ENCODE measurements at places on chromosomes 1 and 21. TPM values are rescaled to one million over a fixed set of nuclear protein-coding genes. Genes with fewer than 3 reads are reported as not detected.

Gene TTLL10
- 7.3 TPM for total RNA-seq

Gene NFASC
- 3.7 TPM for total RNA-seq

Gene METTL25B
- 69.5 TPM for total RNA-seq

Gene LCE1A
- total RNA-seq, result not detected

Gene MYCL
- 14.5 TPM for total RNA-seq

Gene NTMT2
- not detected for total RNA-seq

Gene S100A2
- 22.6 TPM for total RNA-seq

Gene S100A16
- 165 TPM for total RNA-seq

Gene CFHR5
- not detected for total RNA-seq

Gene COA7
- total RNA-seq, result 9.1 TPM

GRCh38 chr1:217527151-217527550, 103.7 kb downstream of the GPATCH2 start:
- no peaks in the 10 kb centered on the region for H3K36me3 ChIP-seq
- H3K27me3 ChIP-seq, result no peaks in the 10 kb centered on the region
- no peak for DNase-seq
- no peak overlapping the region for H3K4me3 ChIP-seq
- H3K27ac ChIP-seq, result no peak overlapping the region

GRCh38 chr1:164801246-164801731, 242.3 kb downstream of the PBX1 start:
- no peaks in the 10 kb centered on the region for H3K36me3 ChIP-seq
- H3K27me3 ChIP-seq, result no peaks in the 10 kb centered on the region
- no peak overlapping the region for H3K4me3 ChIP-seq
- no peaks in the 10 kb centered on the region for H3K4me1 ChIP-seq
- DNase-seq, result no peak

DNA sequence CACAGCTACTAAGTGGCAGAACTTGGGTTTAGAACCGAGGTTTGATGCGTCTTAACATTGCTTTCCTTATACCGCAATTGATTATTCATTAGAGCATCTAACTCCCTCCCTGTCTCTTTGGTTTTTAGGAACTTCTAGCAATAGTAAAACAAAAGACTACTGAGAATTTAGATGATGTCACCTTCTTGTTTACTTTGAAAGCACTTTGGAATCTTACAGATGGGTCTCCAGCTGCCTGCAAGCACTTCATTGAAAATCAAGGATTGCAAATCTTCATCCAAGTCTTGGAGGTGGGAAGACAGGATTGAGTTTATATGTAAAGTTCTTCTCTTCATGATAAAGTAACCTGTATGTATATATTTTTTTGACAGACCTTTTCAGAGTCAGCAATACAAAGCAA, 35.0 kb downstream of the ZYG11A start:
- no peak overlapping the region for H3K4me3 ChIP-seq
- H3K27me3 ChIP-seq, result no peaks in the 10 kb centered on the region
- H3K36me3 ChIP-seq, result no peaks in the 10 kb centered on the region

- no peaks in the 10 kb centered on the region for H3K27me3 ChIP-seq
- no peaks in the 10 kb centered on the region for H3K4me1 ChIP-seq
- no peak overlapping the region for H3K4me3 ChIP-seq
- DNase-seq, result no peak
- H3K27ac ChIP-seq, result no peak overlapping the region
These were observed 96.5 kb downstream of the DTL start for GRCh38 chr1:212132025-212132424.

DNA sequence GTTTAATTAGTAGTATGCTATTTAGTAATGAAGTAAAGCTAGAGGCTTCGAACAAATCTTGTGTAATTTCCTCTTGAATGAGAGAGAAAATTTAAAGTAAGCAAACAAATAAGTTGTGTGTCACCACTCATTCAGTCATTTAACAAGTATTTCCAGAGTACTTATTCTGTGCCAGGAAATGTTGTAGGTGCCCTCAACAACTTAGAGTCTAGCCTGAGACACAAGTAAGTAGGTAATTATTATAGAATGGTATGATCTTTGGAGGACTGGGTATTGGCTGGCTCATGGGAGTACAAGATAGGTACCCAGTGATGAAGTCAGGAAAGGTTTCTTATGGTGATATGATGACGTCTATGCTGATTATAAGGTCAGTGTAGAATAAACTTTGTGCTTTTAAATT, 17.4 kb upstream of the METTL18 start:
- no peaks in the 10 kb centered on the region for H3K4me1 ChIP-seq
- H3K4me3 ChIP-seq, result no peak overlapping the region
- DNase-seq, result no peak
- no peak overlapping the region for H3K27ac ChIP-seq

GRCh38 chr1:92973203-92973897, 12.1 kb upstream of the DIPK1A start:
- no peak overlapping the region for H3K27ac ChIP-seq
- H3K4me1 ChIP-seq, result no peaks in the 10 kb centered on the region
- DNase-seq, result no peak
- H3K27me3 ChIP-seq, result no peaks in the 10 kb centered on the region
- no peak overlapping the region for H3K4me3 ChIP-seq
- no peaks in the 10 kb centered on the region for H3K36me3 ChIP-seq

DNA sequence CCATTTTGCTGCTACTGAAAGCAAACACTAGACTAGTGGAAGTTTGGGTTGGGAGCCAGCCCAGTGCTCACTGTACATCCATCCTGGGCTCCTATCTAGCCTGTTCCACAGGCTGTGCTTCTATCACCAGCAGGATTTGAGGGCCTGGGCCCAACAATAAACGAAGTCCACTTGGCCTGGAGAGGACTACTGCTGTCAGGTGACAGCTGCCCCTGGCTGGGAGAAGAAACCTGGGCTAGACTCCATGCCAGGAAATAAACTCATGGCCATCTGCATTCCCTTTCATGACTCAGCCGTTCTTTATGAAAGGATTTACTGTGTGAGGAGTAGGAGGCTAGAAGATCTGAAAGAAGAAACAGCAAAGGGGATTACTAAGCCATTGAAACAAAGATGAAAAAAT, 35.5 kb downstream of the COLGALT2 start:
- no peaks in the 10 kb centered on the region for H3K27me3 ChIP-seq
- no peaks in the 10 kb centered on the region for H3K4me1 ChIP-seq
- H3K36me3 ChIP-seq, result no peaks in the 10 kb centered on the region
- H3K27ac ChIP-seq, result no peak overlapping the region
- DNase-seq, result no peak
- no peak overlapping the region for H3K4me3 ChIP-seq

- DNase-seq, result no peak
- no peak overlapping the region for H3K27ac ChIP-seq
- no peaks in the 10 kb centered on the region for H3K36me3 ChIP-seq
- no peak overlapping the region for H3K4me3 ChIP-seq
- no peaks in the 10 kb centered on the region for H3K27me3 ChIP-seq
These were observed 126.8 kb downstream of the ITSN1 start for GRCh38 chr21:33769057-33769456.

DNA sequence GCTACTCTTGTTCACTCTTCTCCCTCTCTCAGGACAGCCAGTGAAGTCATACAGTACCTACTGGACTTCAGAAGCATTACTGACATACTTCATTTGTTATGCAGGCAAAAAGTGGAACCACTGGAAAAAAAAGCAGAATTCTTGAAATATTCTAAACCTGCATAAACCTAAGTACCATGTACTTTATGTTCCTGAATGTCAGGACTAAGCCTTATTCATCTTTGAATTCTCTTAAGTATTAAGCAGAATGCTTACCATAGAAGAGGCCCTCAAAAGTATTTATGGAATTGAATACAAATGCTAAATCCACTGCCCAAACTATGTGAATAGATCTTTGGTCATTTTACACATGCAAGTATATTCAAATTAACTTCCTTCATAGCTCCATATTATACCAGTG, 7.8 kb downstream of the PSMB2 start:
- H3K36me3 ChIP-seq, result peaks cover 6% of the 10 kb centered on the region
- H3K4me1 ChIP-seq, result peaks cover 4% of the 10 kb centered on the region
- DNase-seq, result no peak
- no peak overlapping the region for H3K27ac ChIP-seq
- no peak overlapping the region for H3K4me3 ChIP-seq

GRCh38 chr1:21020151-21020550, 156.5 kb downstream of the EIF4G3 start:
- DNase-seq, result no peak
- no peak overlapping the region for H3K4me3 ChIP-seq
- no peaks in the 10 kb centered on the region for H3K36me3 ChIP-seq
- H3K4me1 ChIP-seq, result peaks cover 6% of the 10 kb centered on the region

DNA sequence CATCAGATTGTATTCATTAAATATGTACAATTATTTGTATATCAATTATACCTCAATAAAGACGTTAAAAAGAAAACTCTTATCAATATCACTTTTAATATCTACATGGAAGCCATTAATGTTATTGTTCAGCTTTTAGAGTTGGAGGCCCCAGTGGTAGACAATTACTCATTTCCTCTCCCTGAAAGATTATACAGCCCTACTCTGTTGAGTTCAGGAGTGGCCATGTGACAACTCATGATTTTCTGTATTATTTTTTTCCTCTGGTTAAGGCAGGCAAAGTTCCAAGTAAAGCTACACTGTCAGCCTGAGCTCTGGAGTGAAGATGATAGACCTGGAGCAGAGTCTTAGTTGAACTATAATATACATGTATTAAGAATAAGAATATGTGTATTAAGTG, 247.9 kb upstream of the B3GALT2 start:
- no peak overlapping the region for H3K4me3 ChIP-seq
- H3K4me1 ChIP-seq, result no peaks in the 10 kb centered on the region
- no peaks in the 10 kb centered on the region for H3K27me3 ChIP-seq

GRCh38 chr1:1124508-1124785, 8.6 kb upstream of the C1orf159 start:
- no peak for DNase-seq
- no peaks in the 10 kb centered on the region for H3K27me3 ChIP-seq
- no peaks in the 10 kb centered on the region for H3K36me3 ChIP-seq
- no peaks in the 10 kb centered on the region for H3K4me1 ChIP-seq
- H3K4me3 ChIP-seq, result no peak overlapping the region
- no peak overlapping the region for H3K27ac ChIP-seq

- H3K27ac ChIP-seq, result no peak overlapping the region
- no peak for DNase-seq
- H3K4me1 ChIP-seq, result no peaks in the 10 kb centered on the region
- H3K36me3 ChIP-seq, result no peaks in the 10 kb centered on the region
- no peaks in the 10 kb centered on the region for H3K27me3 ChIP-seq
These were observed 35.4 kb downstream of the WNT2B start for GRCh38 chr1:112544011-112544688.

- H3K36me3 ChIP-seq, result no peaks in the 10 kb centered on the region
- peaks cover 10% of the 10 kb centered on the region for H3K4me1 ChIP-seq
- peak; percentile 66 for DNase-seq
- no peaks in the 10 kb centered on the region for H3K27me3 ChIP-seq
- peak overlapping the region; percentile 88 for H3K27ac ChIP-seq
These were observed 1.9 kb downstream of the BTBD19 start for GRCh38 chr1:44810101-44810761.

DNA sequence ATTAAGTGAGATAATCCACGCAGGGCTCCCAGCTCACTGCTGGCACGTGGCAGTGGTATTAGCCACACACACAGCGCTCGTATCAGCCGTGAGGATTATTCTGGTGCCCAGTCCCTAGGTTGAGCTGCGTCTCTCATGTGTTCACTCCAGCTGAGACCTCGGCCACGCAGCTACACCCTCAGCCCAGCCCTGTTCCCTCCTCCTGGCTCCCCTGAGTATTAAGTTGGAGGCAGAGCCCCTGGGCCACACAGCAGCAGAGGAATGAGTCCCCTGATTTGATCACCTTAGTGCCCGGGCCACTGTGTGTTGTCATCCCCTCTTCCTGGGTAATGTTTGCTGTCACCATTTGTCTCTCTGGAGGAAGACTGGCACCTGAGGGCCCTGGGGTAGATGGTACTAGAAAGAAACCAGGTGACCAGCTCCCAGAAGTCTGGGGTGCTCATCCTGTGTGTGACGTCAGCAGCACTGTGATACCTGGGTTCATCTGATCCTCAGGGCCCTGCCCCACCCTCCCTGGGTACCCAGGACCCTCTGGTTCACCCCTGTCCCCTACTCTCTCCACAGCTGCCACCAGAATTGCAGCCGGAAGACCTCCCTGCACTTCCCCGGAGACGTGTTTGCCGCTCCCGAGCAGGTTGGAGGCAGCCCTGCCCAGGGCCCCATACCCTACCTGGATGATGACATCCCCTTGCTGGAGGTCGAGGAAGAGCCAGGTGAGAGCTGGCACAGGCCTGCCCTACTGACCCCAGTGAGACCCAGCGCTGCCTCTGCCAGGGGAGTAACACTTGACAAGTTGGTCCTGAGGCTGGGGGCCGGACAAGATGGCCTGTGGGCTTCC, 40.1 kb downstream of the DISP3 start:
- no peak overlapping the region for H3K27ac ChIP-seq
- no peak for DNase-seq
- H3K4me1 ChIP-seq, result no peaks in the 10 kb centered on the region
- H3K36me3 ChIP-seq, result no peaks in the 10 kb centered on the region
- no peak overlapping the region for H3K4me3 ChIP-seq

GRCh38 chr1:72371259-72372035, 89.1 kb upstream of the NEGR1 start:
- no peak for DNase-seq
- H3K27me3 ChIP-seq, result no peaks in the 10 kb centered on the region
- no peaks in the 10 kb centered on the region for H3K36me3 ChIP-seq
- no peaks in the 10 kb centered on the region for H3K4me1 ChIP-seq
- H3K4me3 ChIP-seq, result no peak overlapping the region

All from prostate gland (tissue), 2 donors.